ENCODE measurements at places on chromosomes 12 and 14. TPM values are rescaled to one million over a fixed set of nuclear protein-coding genes. Genes with fewer than 3 reads are reported as not detected.

DNA sequence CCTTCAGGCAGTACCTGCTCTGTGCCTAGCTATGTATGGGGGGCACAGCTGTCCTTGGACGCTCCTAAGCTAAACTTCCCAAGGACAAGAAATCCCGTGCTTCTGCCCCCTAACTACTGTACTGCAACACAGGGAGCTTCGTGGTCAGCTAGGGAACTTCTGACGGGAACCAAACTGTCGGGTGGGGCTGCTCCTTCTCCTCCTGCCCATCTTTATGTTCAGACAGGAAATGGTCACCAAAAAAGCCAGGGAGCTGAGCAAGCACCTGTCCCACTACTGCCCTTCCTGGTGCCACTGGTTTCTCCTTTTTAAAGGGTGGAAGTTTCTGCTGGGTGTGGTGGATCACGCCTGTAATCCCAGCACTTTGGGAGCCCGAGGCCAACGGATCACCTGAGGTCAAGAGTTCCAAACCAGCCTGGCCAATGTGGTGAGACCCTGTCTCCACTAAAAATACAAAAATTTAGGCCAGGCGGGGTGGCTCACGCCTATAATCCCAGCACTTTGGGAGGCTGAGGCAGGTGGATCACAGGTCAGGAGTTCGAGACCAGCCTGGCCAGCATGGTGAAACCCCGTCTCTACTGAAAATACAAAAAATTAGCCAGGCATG is 26.6 kb downstream of the PXN start:
- no peak for DNase-seq

Gene RAD51B
- total RNA-seq, result 16.7 TPM

DNA sequence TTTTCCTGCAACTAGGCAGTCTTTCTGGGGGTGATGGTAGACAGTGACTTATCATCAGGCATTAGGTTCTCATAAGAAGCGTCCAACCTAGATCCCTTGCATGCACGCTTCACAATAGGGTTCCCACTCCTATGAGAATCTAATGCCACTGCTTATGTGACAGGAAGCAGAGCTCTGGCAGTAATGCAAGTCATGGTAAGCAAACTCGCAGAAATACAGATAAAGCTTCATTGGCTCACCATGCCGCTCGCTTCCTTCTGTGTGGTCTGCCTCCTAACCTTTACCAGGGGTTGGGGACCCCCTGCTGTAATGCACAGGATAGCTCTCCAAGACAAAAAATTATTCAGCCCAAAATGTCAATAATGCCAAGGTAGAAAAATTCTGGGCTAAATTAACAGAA is 864.2 kb downstream of the TRHDE start:
- no peak for DNase-seq

DNA sequence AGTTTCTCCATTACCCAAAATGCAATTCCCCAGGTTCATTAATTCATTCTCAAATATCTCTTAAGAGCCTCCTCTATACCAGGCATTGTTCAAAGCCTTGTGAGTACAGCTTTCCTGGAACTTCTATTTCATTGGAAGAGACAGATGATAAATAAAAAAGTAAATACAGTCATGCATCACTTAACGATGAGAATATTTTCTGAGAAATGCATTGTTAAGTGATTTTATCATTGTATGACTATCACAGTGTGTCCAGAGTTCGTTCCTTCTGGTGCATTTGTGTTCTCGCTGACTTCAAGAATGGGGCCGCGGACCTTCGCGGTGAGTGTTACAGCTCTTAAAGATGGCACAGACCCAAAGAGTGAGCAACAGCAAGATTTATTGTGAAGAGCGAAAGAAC is 66.0 kb downstream of the ANO4 start:
- no peak for DNase-seq

GRCh38 chr14:99968941-99969340 is 96.3 kb upstream of the EVL start:
- no peak for DNase-seq

Gene DYRK4
- 15.5 TPM for total RNA-seq

GRCh38 chr14:102034301-102034700 is 52.5 kb downstream of the HSP90AA1 start:
- DNase-seq, result no peak

DNA sequence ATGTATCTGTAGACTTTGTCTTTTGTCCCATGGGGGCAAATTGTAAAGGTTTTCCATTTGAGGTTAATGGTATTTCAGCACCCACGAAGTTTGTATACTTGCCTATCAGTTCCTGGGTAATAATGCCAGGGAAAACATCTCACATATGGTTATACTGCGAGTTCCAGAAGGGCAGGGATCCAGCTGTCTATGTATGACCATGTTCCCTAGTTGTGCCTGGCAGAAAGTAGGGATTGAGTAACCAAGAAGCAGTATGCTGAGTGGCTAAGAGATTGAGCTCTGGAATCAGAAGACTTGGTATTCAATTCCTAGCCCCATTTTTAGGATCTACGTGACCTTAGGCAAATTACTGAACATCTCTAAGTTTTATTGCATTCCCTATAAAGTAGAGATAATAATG is 173.2 kb upstream of the PWP1 start:
- no peak for DNase-seq

DNA sequence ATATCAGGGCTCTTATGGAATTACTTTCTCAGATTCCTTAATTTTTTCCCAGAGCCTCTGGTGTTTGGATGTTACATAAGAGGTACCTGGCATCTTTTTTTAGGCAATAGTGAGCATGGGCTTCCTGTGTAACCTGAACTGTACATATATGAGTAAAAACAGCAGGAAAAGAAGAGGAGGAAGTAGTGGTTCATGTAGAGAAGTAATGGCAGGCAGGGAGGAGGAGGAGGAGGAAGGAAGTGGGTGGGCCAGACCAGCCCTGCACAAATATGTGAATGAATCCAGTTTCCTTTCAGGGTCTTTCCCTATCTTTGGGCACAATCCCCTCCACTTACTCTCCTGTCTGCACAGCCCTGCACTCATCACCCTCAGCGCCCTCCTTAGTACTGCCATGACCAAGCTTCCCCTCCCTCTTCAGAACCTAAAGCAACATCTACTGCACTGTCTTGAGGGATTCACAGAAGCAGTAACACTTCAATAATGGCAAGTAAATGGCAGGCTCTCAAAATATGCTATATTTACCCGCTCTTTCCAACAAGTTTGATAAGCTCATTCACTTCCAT is 40.9 kb upstream of the GSG1 start:
- no peak for DNase-seq

- no peak for DNase-seq
These were observed 83.9 kb downstream of the PIK3C2G start for GRCh38 chr12:18345021-18345735.

GRCh38 chr12:59708064-59708463 is 112.2 kb downstream of the SLC16A7 start:
- no peak for DNase-seq

DNA sequence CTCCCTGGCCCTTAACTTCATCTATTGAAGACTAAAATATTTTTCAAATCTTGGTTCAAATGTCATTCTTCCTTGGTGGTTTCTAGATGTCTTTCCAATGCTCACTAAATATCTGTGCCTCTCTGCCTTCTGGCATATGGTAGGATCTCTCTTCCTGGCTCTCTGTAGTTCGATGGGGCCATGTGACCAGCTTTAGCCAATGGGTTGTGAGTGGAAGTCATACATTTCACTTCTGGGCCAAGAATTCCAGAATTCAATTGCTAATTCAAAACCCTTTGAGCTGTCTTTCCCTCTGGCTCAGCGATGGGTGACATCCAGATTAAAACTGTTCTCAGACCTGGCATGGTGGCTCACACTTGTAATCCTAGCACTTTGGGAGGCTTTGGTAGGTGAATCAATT is 25.8 kb upstream of the CTDSP2 start:
- DNase-seq, result peak; percentile 28

- DNase-seq, result no peak
These were observed 103.6 kb upstream of the FLRT2 start for GRCh38 chr14:85426068-85426935.
